SK-MEL-5 (cell line): ENCODE measurements at places on chromosomes 16 and 17.

- no peak for DNase-seq
Observed at GRCh38 chr17:76688165-76688622, 22.6 kb downstream of the MXRA7 start.

DNA sequence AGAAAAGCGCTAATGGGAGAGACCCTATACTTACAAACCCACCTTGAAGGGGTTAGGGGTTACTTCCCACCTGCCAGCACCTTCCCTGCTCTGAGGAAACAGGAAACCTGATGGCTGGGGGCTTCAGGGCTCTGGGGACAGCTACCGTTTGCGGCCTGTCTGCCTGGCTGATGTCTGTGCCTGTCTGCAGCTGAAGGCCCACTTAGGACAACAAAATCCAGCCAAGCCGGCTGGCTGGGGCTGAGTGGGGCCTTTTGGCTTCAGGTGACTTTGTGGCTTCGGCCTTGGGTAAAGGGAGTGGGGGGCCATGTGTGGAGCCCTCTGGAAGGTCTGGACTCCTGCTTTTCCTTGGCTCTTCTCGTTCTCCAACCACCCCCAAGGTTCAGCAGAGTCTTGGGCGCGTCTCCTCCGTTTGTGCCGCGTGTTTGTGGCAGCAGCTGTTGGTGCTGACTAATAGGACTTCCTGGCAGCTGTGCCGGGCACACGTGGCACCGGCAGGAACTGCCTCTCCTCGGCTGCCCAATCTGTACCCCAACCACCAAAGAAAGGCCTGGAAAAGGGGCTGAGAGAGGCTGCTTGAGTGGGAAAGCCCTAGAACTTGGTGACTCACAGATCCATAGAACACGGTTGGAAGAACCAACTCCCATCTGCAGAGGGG, 186.7 kb downstream of the MSI2 start:
- DNase-seq: no peak

GRCh38 chr16:83951544-83951943, 1.5 kb upstream of the OSGIN1 start:
- DNase-seq: no peak

DNA sequence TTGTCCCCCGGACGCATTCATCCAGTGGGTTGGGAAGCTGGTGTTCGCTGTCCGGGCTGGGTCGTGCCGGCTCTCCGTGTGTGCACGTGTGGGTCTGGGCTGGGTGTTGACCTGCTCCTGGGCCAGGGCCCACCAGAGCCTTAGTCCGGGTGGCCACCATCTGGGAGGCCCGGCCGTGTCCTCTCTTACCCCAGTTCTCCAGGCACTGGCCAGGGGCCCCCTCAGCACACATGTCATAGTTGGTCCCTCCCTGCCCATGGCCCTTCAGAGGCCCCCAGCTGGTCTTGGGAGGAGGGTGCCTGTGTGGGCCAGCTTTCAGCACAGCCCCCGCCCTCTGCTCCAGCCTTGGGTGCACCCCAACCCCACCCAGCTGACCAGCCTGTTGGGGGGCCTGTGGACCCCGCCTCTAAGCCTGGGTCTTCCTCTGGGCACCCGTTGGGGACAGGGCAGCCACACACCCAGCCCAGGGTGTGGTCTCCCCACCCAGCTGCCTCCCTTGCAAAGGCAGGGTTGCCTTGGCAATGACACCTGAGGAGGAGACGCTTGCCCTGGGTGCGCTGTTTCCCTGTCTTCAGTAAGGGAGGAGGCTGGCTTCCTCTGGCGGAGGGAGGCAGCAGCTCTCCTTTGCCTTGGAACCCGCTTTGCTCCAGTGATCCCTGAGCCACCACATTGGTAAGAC, 77.4 kb downstream of the JPH3 start:
- DNase-seq: no peak

DNA sequence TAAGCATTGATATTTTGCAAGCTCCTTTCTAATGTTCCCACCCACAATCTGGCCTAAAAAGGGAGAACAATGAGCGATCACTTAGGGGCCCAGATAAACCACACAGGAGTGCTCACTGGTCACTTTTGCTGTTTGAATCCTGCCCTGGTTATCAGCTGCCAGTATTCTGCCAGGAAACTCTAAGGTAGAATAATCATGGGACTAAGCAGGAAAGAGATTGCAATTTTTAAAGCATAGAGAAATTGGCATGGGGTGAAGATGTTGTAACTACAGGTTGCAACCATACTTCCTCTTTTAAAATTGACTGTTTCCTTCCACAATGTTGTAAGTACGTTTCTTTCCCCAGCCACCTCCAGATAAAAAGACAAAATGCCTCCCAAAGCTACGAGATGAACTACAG, 251.2 kb upstream of the CDH11 start:
- DNase-seq: no peak

- no peak for DNase-seq
Observed at GRCh38 chr17:29140631-29141513, 39.3 kb downstream of the MYO18A start.
